ENCODE measurements at places on chromosomes 2 and 18.

GRCh38 chr2:121595012-121595891 lies 54.0 kb downstream of the CLASP1 start:
- no peak for DNase-seq

DNA sequence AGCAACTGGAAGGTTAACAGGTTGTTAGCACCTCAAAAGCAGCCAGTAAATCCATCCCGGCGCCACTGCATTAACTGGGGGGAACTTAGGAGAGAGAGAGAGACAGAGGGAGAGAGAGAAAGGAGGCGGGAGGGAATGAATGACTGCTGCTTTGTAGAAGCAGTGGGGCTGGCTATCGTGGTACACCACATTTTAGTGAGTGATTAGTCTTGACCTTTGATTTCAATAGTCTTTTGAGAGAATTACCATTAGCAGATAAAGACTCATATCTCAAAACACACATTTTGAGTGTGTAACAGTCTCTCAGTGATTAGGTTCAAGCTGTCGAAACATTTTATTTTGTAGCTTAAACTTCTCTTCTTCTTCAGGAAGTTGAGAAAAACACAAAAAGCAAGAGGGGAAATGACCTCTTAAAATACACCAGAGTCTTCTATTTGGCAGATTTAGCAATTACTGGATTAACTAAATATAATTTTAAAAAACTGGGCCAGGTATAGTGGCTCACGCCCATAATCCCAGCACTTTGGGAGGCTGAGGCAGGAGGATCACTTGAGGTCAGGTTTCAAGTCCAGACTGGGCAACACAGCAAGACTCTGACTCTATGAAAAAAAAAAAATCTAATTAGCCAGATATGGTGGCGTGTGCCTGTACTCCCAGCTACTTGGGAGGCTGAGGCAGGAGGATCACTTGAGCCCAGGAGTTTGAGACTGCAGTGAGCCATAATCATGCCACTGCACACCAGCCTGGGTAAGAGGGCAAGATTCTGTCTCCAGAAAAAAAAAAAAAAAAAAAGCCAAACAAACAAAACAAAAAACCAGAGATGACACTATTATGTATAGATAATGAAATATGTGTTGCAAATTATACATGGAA lies 22.0 kb upstream of the PNO1 start:
- no peak for DNase-seq

DNA sequence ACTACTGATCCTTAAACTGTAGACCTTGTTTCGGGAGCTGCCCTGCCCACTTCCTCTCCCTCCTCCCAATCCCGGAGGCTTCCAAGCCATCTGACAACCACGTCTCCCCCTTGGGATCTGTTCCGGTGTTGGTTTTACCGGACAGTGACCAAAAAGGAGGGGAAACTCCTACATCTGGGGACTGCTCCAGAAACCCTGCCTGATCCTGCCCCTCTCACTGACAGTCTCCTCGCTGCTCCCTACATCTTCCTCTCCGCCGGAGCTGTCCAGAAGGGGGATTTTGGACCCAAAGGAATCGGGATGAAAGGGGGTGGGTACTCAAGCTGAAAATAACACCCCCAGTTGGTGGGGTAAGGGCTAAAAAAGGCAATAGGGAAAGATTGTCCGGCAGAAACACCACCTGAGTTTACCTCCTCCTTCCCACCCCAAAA lies 1.5 kb downstream of the INO80D start:
- peak; percentile 1 for DNase-seq

- no peak for DNase-seq
Observed at GRCh38 chr2:125684932-125685331, 971.0 kb upstream of the GYPC start.

- peak; percentile 52 for DNase-seq
Observed at GRCh38 chr2:230924470-230925341, at the start of gene GPR55. TSS of gene GPR55 (minus strand) at chr2:230925242. CDS start at chr2:230910962, 14,280 bp downstream.

GRCh38 chr18:26532367-26533340 lies 15.7 kb downstream of the KCTD1 start:
- no peak for DNase-seq

All from activated T-helper 1 cell treated with anti-CD3 and anti-CD28 coated beads, Interleukin-2, amount 50 U/mL, for 16 hours (primary cell).